ENCODE measurements at places on chromosomes 7 and 10. TPM values are rescaled to one million over a fixed set of nuclear protein-coding genes. Genes with fewer than 3 reads are reported as not detected.

DNA sequence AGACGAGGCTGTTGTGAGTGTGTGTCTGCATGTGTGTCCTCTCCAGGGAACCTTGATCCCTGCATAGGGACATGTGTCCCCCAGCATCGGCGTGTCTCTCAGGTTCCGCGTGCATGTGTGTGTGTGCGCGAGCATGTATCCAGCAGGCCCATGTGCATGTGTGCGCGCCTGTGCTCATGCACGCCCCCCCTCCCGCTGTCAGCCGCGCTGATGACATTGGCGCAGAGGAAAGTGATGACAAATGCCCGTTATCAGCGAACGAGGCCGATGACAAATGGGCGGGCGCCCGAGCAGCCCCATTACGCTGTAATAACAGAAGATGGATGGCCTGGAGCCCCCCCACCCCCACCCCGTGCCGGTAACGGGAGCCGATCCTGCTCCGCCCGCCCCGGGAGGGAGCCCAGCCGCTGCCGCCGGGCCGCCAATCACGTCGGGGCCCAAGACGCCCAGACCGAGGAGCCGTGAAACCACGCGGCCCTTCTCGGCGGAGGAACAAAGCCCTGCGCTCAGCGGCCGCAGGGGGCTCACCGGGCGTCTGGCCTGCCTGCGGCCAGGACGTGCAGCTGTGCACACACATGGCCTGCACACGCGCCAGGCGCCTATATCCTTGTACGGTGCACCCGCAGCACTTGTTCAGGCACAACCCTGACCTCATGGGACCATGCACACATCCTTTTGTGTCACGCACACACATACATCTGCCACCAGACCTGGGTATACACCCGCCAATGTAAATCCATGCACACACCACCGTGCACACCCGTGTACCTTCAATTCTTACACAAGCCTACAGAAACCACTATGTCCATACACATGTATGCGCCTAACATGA lies 21.5 kb downstream of the POLL start:
- DNase-seq = peak; percentile 77

GRCh38 chr7:36710186-36710791 lies 14.0 kb downstream of the AOAH start:
- no peak for DNase-seq

DNA sequence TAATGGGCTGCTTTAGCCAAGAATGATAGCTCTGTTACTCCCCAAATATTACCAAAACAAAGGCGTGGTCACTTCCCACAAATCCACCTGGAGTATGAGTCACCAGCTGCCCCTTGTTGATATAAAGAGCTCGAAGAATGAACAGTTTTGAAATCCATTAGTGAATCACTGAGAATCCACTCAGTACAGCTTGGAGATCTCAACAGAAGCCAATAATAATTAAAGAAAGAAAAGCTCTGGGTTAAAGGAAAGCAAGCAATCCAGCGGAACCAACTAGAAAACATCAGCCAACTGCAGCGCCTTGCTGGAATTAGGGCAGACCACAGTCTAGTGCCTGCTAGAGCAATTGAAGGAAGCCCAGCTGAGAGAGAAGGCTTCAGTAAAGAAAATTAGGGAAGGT lies 576.0 kb upstream of the C7orf33 start:
- no peak for DNase-seq

ZPBP gene
- total RNA-seq = not detected

CFTR gene
- 0.10 TPM for total RNA-seq

TUBB8 gene
- total RNA-seq = not detected

HABP2 gene
- not detected for total RNA-seq

- DNase-seq = no peak
Observed at GRCh38 chr7:51982653-51983052, 666.0 kb upstream of the COBL start.

HKDC1 gene
- total RNA-seq = 0.05 TPM

DNA sequence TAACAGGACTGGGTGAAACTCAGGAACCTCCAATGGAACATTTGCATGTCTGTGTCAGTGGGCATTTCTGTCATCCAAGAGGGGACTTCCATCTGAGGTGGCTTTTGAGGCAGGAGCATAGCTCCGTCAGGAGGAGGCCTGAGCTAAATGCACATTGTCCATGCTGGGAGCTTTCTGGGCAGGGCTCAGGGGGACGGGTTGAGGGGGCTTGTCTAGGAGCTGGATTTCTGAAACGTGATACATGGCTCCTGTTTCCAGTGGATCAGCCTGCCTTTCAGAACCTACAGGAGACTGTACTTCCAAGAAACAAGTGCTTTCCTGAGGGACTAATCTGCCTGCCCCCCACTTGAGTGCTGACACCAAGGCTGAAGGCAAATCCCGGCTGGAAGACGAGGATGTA lies 40.5 kb upstream of the GDF10 start:
- DNase-seq = no peak

DNA sequence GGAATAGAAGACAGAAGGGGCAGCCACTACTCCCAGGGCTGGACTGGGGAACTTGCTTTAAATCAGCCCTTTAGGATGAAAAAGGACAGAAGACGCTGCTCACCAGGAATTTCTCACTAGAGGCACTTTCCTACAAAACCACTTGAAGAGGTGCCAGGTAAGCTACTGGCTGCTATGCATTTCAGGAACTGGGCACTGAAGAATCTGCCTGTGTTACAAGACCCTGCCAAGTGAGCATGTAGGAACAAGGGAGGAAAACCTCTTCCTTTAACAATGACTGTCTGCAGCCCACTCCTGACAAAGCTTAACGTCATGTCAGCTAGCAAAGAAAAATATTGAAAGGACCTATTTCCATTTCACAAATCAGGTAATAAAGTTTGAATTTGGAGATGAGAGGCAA lies 5.8 kb upstream of the AGMO start:
- no peak for DNase-seq

GRCh38 chr10:60643874-60644273 lies 134.4 kb upstream of the CDK1 start:
- no peak for DNase-seq

WNT8B gene
- total RNA-seq = not detected

DNA sequence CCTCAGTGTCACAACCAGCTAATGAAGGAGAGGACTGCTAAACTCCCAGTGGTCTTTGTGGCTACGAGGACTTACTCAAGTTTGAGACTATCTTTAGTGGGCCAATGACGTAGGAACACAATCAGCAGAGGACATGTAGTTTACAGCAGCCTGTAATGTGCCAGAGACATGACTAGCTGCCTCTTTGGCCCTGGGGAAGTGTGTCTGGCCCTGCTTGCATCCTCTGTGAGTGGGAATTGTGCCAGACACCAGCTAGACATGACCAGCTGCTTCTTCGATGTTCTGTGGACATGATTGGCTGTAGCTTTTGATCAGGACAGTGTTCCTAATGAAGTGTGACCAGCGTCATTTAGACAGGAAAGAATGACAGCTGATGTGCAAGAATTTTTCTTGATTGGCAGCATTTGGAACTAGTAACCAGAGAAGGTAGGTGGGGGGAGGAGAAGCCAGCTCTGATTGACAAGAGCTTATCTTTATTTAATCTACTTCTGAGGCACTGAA lies 141.7 kb downstream of the AUTS2 start:
- DNase-seq = no peak

GRCh38 chr7:19404912-19405329 lies 259.7 kb upstream of the FERD3L start:
- DNase-seq = no peak

- no peak for DNase-seq
Observed at GRCh38 chr7:112120696-112121217, 85.4 kb downstream of the DOCK4 start.

GRCh38 chr7:111756687-111757178 lies 194.4 kb upstream of the IMMP2L start:
- DNase-seq = peak; percentile 91

CARD11 gene
- total RNA-seq = 1.9 TPM

MCMBP gene
- total RNA-seq = 42.7 TPM

DNA sequence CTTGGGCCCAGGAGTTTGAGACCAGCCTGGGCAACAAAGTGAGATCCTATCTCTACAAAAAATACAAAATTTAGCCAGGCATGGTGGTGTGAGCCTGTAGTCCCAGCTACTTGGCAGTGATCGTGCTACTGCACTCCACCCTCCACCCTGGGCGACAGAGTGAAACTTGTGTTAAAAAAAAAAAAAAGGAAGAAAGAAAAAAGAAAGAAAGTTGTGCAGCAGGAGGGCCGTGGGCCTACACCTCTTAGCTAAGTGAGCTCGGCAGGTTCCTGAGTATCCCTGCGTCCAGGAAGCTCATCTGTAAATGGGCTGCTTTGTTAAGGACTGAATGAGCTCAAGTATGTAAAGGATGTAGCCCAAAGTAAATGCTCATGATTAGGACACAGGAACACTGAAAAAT lies 155.0 kb downstream of the RNF216 start:
- DNase-seq = peak; percentile 9

GRCh38 chr7:106094780-106095179 lies 17.3 kb downstream of the SYPL1 start:
- no peak for DNase-seq

DNA sequence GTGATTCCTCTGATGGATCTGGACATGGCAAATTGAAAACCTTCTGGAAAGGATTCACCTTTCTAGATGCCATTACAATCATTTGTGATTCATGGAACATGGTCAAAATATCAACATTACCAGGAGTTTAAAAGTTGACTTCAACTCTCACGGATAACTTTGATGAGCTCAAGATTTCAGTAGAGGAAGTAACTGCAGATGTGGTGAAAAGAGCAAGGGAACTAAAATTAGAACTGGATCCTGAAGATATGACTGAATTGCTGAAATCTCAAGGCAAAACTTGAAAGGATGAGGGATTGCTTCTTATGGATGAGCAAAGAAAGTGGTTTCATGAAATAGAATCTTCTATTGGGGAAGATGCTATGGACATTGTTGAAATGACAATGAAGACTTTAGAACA lies 293.6 kb downstream of the ARHGAP12 start:
- no peak for DNase-seq

GRCh38 chr7:17651341-17651740 lies 289.0 kb downstream of the SNX13 start:
- DNase-seq = no peak

CFAP69 gene
- total RNA-seq = 13.0 TPM

ARID5B gene
- 96.1 TPM for total RNA-seq

SEC61A2 gene
- total RNA-seq = 5.9 TPM

- DNase-seq = no peak
Observed at GRCh38 chr7:142804728-142805207, 34.0 kb downstream of the PRSS2 start.

OGDHL gene
- not detected for total RNA-seq

GRCh38 chr7:116547347-116547746 lies 22.5 kb downstream of the CAV1 start:
- DNase-seq = no peak

DNA sequence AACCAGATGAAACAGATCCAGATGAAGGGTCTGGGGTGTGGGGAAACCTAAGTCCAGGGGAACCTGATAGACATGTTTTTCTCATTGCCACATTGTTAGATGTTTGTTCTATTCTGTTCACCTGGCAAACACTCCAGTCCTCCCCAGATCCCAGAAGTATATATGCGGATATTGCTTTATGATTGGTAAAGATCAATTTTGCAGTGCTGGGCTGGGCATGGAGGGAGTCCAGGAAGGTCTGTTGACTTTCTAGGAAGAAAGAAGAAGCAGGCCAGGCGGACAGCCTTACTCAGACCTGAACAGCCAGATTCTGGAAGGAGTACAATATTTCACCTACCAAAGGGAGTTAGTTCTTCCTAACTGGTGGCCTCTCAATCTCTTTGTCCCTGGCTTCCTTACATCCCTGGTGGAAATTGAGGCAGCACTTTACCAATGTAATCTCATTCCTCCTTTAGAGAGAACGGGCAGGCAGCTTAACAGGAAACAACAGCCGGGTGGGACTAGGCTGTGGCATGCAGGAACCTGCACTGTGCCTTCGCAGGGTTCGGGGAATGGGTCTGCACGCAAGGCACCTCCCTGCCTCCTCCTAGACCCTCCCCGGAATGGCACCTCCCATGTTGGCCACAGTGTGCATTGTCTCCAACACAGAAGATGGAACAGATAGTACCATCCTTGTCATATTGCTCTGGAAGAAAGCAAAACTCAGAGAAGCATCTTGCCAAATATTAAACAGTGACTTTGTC lies 930 bp downstream of the GIMAP6 start:
- peak; percentile 83 for DNase-seq

RET gene
- 1.3 TPM for total RNA-seq

TAS2R4 gene
- total RNA-seq = 1.3 TPM

ACSM6 gene
- total RNA-seq = not detected

LRGUK gene
- total RNA-seq = 0.95 TPM

DNA sequence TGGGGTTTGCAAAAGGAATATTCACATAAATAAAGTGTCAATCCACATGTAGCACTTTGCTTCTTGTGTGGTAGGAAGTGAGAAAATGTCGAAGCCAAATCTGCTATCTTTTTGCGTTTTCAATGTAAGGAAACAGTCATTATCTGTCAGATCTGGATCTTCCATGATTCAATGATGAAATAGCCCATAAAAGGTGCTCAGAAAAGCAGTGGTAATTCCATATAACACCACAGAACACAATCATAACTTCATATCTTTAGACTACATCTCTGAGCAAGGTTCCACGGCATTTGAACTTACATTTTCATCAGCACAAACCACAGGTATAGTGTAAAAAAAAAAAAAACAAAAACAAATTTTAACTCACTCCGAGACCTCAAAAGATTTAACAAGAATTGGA lies 39.9 kb upstream of the EGR2 start:
- DNase-seq = no peak

DNA sequence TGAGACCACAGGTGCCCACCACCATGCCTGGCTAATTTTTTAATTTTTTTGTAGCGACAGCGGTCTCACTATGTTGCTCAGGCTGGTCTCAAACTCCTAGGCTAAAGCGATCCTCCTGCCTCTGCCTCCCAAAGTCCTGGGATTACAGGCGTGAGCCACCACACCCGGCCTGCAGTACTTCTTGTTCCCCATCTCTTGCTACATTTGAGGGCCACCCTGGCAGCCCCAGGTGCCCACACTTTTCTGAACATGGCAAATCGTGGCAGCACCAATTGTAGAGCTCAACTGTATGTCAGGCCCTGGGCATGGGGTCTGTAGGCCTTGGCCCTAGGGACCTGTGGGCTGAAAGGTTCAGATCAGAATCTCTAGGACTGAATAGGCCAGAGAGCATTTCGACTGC lies 25.1 kb upstream of the LIMK1 start:
- DNase-seq = peak; percentile 55

LRMDA gene
- 18.0 TPM for total RNA-seq

COBL gene
- total RNA-seq = 0.67 TPM

GRCh38 chr7:135111379-135111778 lies 36.5 kb upstream of the TMEM140 start:
- DNase-seq = no peak

DNA sequence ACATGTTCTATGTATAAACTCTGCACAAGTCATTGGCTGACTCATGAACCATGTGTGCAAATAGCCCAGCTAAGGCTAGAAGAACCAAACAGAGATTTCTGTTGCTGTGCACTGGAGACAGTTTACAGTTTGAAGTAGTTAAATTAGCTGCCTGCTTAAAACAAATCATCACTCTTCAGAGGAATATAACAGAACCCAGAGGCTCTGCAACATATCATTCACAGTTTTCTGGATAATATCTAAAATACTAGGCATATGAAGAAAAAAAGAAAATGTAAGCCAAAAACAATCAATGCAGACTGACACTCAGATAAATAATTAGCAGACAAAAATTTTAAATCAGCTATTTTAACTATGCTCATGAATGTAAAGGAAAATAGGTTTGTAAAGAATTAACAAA lies 23.6 kb upstream of the FAM204A start:
- DNase-seq = no peak

SPDYE5 gene
- not detected for total RNA-seq

- peak; percentile 83 for DNase-seq
Observed at GRCh38 chr10:113958631-113959382, 84.9 kb upstream of the ADRB1 start.

Data from posterior vena cava (tissue), 2 donors.